ENCODE measurements at places on chromosomes 2 and 18. TPM values are rescaled to one million over a fixed set of nuclear protein-coding genes. Genes with fewer than 3 reads are reported as not detected.

DNA sequence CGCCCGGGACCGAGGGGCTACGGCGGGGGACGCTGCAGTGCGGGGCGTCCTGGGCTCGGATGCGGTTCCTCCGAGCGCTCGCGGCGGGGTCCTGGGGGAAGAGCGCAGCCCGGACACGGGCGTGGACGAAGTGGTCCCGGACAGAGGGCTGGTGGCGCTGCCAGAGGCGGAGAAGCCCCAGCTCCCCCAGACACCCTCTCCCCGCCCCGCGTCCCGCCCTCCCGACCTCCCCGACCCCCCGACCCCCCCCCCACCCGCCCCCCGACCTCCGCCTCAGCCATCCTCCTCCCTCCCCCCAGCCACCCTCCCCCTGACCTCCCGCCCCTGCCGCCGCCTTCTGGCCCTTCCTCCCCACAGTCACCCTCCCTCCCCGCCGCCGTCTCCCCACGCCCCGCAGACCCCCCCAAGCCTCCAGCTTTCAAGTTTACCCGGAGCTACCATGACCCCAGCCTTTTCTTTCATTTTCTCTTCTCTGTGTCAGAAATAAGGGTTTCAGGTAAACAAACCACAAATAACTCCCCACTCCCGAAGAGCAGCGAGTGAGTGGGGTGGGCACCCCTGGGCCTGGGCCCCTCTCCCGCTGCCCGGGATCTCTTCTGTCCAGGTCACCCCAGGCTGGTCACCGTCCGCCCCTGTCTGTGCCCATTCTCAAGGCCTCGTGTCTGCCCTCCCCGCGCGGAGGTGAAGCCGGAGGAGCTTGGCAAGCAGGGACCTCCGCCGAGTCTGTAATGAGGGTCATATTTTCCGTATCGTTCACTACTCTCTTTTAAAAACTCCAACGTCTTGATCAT is 5.1 kb downstream of the NFATC1 start:
- H3K27me3 ChIP-seq = no peaks in the 10 kb centered on the region
- peak overlapping the region; percentile 72 for H3K27ac ChIP-seq
- peak overlapping the region; percentile 59 for H3K4me3 ChIP-seq
- peak; percentile 52 for DNase-seq

GRCh38 chr2:7450188-7450832 is 533.1 kb downstream of the RNF144A start:
- no peak overlapping the region for H3K27ac ChIP-seq
- no peak overlapping the region for H3K4me3 ChIP-seq
- H3K4me1 ChIP-seq = no peaks in the 10 kb centered on the region
- DNase-seq = no peak
- no peaks in the 10 kb centered on the region for H3K36me3 ChIP-seq

The NT5DC4 gene
- 6.8 TPM for total RNA-seq

DNA sequence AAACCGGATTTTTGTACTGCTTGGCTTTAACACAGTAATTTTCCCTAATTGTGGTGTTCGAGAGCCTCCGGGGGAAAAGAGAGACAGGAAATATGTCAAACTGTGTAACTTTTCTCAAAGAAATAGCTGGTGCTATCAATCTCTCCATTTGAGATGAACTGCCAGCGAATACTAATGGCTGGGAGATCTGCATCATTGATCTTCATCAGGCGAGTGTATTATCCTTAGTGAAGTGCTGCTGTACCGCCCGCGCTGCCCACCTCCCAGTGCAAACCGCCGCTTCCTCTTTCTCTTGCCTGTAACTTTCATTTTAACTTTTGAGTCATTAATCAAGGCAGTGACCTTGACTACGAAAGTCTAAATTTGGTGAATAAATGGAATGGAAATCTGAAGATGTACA is 246.1 kb upstream of the ST6GAL2 start:
- H3K27ac ChIP-seq = no peak overlapping the region
- H3K4me3 ChIP-seq = no peak overlapping the region
- no peaks in the 10 kb centered on the region for H3K4me1 ChIP-seq
- DNase-seq = no peak
- H3K27me3 ChIP-seq = no peaks in the 10 kb centered on the region
- no peaks in the 10 kb centered on the region for H3K36me3 ChIP-seq

GRCh38 chr2:188974164-188974563 is at the start of gene COL3A1:
COL3A1 (plus strand) TSS chr2:188974373; CDS start chr2:188974490, 117 bp downstream.
- no peaks in the 10 kb centered on the region for H3K4me1 ChIP-seq
- no peaks in the 10 kb centered on the region for H3K27me3 ChIP-seq
- H3K27ac ChIP-seq = no peak within 1 kb of the TSS

DNA sequence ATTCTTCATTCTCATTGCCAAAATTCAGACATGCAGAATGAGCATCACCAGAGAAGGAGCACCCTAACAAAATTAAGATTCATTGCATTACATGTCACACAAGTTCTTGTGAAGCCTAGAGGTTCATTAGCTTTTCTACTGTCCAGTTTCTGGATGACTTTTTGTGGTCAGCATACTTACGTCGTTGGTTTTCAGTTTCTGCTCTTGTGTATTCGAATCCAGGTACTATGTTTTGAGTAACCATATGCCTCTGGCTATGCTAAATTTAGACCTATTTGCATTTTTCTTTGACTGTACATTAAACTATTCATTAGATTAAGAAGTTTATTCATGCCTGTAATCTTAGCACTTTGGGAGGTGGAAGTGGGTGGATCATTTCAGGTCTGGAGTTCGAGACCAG is 251.3 kb downstream of the PARD3B start:
- H3K36me3 ChIP-seq = no peaks in the 10 kb centered on the region
- DNase-seq = no peak
- H3K4me3 ChIP-seq = no peak overlapping the region
- H3K4me1 ChIP-seq = no peaks in the 10 kb centered on the region
- no peak overlapping the region for H3K27ac ChIP-seq

DNA sequence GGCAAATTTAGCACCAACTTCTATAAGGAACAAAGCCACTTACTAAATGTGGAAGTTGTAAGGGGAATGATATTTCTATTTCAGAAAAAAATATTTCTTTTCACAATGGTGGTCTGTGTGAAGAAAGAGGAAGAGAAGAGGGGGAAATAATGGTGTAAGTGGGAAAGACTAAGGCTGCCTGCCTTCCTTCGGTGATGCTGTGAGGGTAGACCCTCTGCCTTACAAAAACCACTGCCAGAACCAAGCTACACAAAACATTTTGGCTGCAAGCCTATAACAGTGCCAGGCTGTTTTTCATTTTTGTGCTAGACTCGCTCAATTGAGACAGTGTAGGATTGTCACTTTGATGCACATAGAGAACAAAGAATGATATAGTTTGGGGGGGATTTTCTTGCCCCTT is 286.6 kb downstream of the ZEB2 start:
- no peak overlapping the region for H3K4me3 ChIP-seq
- peaks cover 42% of the 10 kb centered on the region for H3K4me1 ChIP-seq
- no peaks in the 10 kb centered on the region for H3K36me3 ChIP-seq
- no peak for DNase-seq
- no peak overlapping the region for H3K27ac ChIP-seq

- H3K36me3 ChIP-seq = no peaks in the 10 kb centered on the region
- no peak overlapping the region for H3K4me3 ChIP-seq
- DNase-seq = peak; percentile 11
Observed at GRCh38 chr2:147989809-147990403, 30.6 kb downstream of the ORC4 start.

The TBC1D8 gene
- 1.3 TPM for total RNA-seq

The ALPG gene
- not detected for total RNA-seq

- H3K4me1 ChIP-seq = no peaks in the 10 kb centered on the region
- no peaks in the 10 kb centered on the region for H3K27me3 ChIP-seq
- H3K4me3 ChIP-seq = no peak overlapping the region
- DNase-seq = no peak
- H3K36me3 ChIP-seq = no peaks in the 10 kb centered on the region
Observed at GRCh38 chr2:231228223-231228622, 29.8 kb downstream of the ARMC9 start.

The SAG gene
- total RNA-seq = not detected

DNA sequence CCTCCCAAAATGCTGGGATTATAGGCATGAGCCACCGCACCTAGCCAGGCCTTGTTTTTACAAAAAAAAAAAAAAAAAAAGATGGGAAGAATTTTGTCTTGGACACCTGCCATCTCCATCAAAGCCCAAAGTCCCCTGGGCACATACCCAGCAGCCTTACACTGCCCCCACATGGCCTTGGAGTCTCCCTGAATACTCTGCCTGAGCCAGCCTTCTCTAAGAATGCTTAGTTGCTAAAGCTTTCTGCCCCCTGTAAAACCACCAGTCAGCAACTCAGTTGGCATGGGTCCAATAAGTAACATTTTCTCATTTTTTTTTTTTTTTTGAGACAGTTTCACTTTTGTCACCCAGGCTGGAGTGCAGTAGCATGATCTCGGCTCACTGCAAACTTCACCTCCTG is 40.6 kb downstream of the SPC25 start:
- H3K4me1 ChIP-seq = peaks cover 12% of the 10 kb centered on the region
- H3K36me3 ChIP-seq = peaks cover 57% of the 10 kb centered on the region
- H3K27ac ChIP-seq = no peak overlapping the region

- no peaks in the 10 kb centered on the region for H3K36me3 ChIP-seq
- no peaks in the 10 kb centered on the region for H3K4me1 ChIP-seq
- no peak overlapping the region for H3K4me3 ChIP-seq
- H3K27ac ChIP-seq = no peak overlapping the region
- H3K27me3 ChIP-seq = no peaks in the 10 kb centered on the region
Observed at GRCh38 chr2:222038067-222038802, 260.6 kb downstream of the PAX3 start.

GRCh38 chr2:191800874-191801273 is 46.0 kb downstream of the CAVIN2 start:
- DNase-seq = no peak
- no peak overlapping the region for H3K4me3 ChIP-seq
- H3K27ac ChIP-seq = no peak overlapping the region
- no peaks in the 10 kb centered on the region for H3K27me3 ChIP-seq

DNA sequence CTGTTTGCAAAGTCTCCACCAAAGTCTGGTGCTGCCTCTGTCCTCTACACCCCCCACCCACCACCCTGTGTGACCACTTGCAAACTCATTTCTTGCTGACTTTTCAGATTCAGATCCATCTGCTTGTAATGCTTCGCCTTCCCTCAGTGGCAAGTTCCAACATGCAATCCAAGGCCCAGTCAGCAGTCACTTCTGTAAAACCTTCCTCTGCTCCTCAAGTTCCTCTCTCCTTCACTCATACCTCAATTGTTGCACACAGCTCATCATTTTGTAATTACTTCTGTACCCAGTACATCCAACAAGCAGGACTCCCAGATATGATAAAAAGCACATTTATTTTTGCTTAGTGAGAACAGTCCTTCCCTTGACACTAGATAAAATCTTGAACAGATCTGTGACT is 6.5 kb upstream of the LOXHD1 start:
- H3K4me1 ChIP-seq = no peaks in the 10 kb centered on the region
- no peak for DNase-seq
- no peaks in the 10 kb centered on the region for H3K36me3 ChIP-seq
- H3K27ac ChIP-seq = no peak overlapping the region
- no peak overlapping the region for H3K4me3 ChIP-seq

The AMER3 gene
- not detected for total RNA-seq

DNA sequence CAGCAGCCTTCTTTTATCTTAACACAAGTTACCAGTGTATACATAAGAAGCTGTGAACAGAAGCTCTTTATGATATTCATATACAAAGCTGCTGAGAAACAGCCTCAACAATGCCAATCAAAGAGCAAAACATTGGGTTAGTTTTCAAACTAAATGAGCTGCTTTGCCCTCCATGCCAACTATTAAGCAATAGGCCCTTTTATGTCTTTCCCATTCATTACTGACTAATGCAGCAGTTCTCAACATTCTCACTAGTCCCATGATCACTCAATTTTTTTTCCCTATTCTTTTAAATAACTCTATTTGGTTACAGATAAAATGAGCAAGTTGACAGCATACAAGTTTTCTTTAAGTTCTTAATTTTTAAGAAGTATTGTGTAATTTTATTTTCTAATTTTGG is 57.9 kb upstream of the FRZB start:
- no peak overlapping the region for H3K4me3 ChIP-seq
- H3K4me1 ChIP-seq = no peaks in the 10 kb centered on the region
- H3K27ac ChIP-seq = no peak overlapping the region
- H3K27me3 ChIP-seq = no peaks in the 10 kb centered on the region
- peaks cover 68% of the 10 kb centered on the region for H3K36me3 ChIP-seq
- DNase-seq = no peak

- H3K4me3 ChIP-seq = no peak overlapping the region
- no peak overlapping the region for H3K27ac ChIP-seq
- H3K4me1 ChIP-seq = no peaks in the 10 kb centered on the region
- no peaks in the 10 kb centered on the region for H3K36me3 ChIP-seq
- H3K27me3 ChIP-seq = no peaks in the 10 kb centered on the region
- DNase-seq = no peak
Observed at GRCh38 chr18:75507636-75508035, 80.1 kb upstream of the SMIM21 start.

The PDK1 gene
- 13.4 TPM for total RNA-seq

DNA sequence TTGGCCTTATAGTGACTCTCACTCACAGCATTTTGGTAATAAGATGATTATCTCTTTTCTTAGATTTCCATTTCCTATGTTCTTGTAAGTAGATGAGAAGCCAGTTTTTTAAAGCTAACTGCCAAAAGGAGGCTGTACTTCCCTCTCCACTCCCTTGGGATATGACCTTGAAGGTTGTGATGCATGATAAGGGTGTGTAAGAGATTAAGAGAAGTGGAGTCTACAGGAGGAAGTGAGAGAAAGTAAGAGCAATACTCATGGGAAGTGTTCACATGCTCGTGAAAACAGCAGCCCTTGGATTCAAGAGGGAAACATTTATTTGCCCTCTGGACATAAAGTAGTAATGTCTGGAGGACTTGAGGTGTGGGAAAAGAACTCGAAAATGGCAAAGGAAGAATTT is 171.5 kb downstream of the EVA1A start:
- no peaks in the 10 kb centered on the region for H3K36me3 ChIP-seq
- no peaks in the 10 kb centered on the region for H3K4me1 ChIP-seq
- H3K27me3 ChIP-seq = no peaks in the 10 kb centered on the region

The SERPINB10 gene
- total RNA-seq = not detected

GRCh38 chr2:158319269-158319668 is 137.3 kb downstream of the CCDC148 start:
- H3K27ac ChIP-seq = peak overlapping the region; percentile 0
- no peak overlapping the region for H3K4me3 ChIP-seq
- no peak for DNase-seq
- H3K36me3 ChIP-seq = no peaks in the 10 kb centered on the region

- DNase-seq = no peak
- H3K4me3 ChIP-seq = no peak overlapping the region
- H3K27ac ChIP-seq = no peak overlapping the region
- H3K4me1 ChIP-seq = no peaks in the 10 kb centered on the region
- H3K27me3 ChIP-seq = peaks cover 4% of the 10 kb centered on the region
Observed at GRCh38 chr2:12819103-12819475, 102.4 kb downstream of the TRIB2 start.
